ENCODE measurements at places on chromosomes 3 and 15.

DNA sequence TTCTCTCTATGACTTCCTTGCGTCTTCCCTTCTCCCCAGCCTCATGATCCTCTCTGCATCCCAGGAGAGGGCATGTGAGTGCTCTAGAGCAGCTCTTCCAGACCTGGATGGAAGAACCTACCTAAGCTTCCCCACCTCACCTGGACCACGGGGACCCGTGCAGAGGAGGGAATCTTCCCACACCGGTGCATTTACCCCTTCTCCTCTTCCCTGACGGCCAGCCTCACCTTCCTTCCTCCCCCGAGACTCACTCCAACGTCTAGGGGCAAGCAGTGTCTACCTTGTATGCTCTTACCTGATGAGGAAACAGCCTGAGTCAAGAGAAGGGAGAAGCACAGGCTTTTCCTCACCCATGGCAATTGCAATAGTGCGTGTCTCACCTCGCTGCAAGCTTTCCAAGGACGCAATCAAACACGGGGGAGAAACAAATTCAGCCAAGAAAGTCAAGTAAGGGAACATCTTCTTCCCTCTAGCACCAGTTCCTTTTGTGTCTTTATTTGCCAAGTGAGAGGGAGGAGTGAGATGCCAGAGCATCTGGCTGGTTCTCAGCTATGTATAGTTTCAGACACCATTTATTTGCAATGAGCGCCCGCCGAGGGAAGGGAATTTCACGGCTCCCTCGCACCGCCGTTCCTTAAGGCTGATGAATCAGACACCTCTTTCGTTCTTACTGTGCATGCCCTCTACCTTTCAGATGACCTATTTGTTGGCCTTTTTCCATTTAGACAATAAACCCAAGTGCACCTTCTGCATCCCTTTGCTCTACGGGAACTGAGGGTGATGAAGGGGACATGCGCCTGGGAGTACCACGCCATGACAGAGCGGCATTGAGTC lies 1.8 kb upstream of the CCR9 start:
- peak; percentile 79 for ATAC-seq

DNA sequence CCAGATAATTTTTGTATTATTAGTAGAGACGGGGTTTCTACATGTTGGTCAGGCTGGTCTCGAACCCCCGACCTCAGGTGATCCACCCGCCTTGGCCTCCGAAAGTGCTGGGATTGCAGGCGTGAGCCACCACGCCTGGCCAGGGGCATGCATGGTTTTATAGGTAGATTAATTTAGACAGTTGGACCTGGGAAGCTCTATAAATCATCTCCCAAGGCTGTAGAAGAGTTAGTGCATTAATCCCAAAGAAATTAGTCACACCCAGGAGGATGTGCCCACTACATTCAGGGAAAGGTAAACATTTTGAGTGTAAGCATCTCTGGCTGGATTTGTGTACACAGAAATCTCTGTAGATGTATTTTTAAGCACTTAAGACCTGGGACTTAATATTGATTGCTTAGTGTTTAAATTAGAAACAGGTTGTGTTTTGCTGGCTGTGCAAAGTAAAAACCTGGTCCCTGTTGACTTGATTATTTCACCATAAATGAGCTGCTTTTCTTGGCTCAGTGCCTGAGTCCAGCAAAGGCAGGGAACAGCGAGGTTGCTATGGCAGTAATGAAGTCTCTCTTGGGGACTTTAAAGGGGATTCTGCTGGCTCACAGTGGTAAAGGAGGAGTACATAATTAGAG lies 19.2 kb downstream of the EXOSC7 start:
- ATAC-seq = no peak

DNA sequence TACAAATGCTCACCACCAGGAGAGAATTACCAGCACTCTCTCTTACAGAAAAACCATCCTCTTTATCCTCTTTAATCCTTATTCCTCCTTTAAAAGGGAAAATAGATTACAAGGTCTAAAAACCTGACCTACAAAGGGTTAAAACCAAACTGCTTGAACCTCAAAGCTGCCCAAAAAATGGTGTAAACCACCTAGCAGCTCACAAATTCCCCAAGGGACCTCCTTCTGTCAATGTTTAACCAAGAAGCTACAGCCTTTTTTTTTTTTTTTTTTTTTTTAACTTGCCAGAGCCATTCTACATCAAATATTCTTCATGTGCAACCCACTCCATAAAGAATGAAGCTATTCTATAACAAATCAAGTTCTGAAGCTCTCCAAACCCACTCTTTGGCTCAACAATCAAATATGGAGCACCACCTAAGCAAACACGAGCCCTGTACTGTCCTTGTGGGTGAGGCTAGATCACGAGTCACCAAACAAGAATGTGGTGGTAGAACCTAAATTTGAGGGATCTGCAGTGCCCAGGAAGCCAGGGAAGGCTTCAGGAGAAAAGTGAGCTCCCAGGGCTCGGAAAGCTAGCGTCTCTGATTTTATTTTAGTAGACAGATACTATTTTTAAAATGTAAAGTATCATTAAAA lies 20.1 kb downstream of the OSBPL10 start:
- no peak for ATAC-seq

- ATAC-seq = no peak
These were observed 110.4 kb downstream of the IL12A start for GRCh38 chr3:160098926-160099626.

DNA sequence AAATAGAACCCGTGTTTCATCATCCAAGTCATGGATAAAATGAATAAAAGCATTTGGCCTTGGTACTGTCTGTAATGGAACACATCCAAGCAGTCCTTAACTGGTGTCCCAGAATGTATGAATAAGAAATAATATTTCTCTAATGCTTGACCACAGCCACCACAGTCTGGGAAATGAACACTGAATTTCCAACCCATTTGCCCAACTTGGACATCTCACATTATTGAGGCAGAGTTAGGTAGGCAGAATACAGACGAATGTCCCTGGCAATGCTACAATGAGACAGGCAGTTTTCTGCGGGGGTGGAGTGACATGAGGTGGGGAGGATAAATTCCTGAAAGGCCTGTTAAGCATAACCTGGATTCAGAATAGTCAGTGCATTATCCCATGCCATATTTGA lies 245.7 kb downstream of the ZIC1 start:
- ATAC-seq = no peak

- ATAC-seq = peak; percentile 91
These were observed 91.5 kb downstream of the ATG7 start for GRCh38 chr3:11363715-11364114.

DNA sequence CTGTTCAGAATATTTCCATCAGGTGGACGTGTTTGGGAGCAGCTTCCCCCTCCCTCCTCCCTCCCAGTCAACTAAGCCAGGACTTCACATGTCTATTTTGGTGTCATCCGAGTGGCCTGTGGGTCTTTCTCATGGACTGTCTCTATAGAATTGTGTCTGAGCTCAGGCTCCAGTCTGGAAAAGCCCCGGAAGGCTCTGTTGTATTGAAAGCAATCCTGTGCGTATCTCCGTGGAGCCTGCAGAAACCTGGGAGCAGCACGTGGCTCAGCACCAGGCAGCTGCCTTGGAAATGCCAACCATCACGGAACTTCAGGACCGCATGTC lies 25.2 kb downstream of the COLQ start:
- ATAC-seq = no peak

DNA sequence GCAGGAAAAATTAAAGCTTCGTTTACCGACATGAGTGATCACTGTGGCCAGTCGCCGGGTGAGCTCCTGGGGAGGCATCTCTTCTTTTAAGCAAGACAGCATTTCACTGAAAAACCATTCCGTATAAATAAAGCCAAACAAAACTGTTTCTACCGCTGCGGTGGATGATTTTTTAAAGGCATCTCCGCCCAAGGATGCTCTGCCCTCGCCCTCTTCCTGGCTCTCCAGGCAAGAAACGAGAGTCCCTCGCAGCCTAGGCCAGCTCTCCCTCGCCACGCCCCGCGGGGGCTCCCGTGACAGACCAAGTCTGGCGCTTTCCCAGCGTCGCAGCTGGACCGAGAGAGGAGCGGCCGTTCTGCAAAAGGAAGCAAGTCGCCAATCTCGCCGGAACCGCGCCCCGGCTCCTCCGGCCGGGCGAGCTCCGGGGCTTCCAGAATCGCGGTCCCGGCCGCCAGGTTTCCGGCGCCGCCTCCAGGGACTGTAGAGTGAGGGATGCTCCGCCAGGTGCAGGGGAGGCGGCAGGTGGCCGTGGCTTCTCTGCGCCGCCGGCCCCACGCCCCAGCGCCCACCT lies 458 bp downstream of the MCF2L2 start:
- ATAC-seq = peak; percentile 14

- no peak for ATAC-seq
These were observed 34.6 kb upstream of the DUSP7 start for GRCh38 chr3:52090933-52091468.

DNA sequence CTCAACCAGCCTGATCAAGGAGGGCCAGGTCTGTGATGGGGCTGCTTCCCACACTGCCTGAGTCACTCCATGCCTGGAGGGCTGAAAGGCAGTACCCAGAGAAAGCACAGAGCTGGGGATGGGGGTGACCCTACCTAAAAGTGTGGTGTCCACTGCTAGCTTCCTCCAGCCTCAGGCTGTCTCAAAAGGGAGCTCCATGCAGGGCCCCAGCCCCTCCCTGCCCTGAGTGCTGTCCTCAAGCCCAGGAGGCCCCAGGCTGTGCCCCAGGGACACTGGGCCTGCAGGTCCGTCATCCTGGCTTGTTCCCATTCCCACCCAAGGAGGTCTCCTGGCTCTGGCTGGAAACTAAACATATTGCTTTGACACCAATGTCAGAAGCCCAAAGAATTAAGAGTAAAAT lies 56.8 kb downstream of the ZNF445 start:
- ATAC-seq = no peak

GRCh38 chr3:42745776-42746454 lies 27.1 kb downstream of the CCDC13 start:
- ATAC-seq = no peak

DNA sequence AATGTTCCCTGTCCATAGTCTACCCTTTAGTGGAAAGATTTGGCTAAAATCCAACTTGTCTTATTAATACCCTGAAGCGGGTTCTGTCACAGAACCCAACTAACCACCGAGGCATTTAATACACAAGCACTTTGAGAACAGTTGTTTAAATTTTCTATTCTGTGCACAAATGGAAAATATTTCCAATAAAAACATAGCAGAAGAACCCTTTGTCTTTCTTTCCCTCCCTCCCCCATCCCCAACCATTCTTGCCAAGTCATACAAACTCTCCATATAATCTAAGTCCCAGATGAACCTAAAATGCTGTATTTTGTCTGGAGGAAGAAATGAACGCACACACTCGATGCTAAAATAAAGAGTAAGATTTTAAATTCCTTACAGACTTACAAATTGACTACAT lies 126.9 kb upstream of the STRIT1 start:
- ATAC-seq = no peak

- ATAC-seq = no peak
These were observed 176.8 kb downstream of the GHSR start for GRCh38 chr3:172271386-172271976.

GRCh38 chr3:87121856-87122255 lies 105.3 kb upstream of the CHMP2B start:
- no peak for ATAC-seq

DNA sequence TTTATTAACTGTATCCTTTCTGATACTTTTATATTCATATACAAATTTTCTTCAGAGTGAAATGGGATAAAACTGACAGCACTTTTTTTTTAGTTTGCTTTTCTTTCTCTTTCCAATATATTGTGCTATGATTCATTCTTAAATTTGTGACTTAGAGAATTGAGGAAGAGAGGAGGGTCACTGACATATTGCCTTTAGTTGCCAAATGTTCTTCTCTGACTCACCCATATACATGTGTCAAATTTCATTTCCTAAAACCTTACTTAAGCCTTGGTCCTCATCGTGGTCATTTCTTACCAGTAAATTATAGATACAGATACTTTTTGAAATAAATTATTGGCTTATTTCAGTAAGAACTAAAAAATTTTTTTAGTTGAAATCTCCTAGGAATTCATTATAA lies 53.9 kb downstream of the CLASP2 start:
- no peak for ATAC-seq

DNA sequence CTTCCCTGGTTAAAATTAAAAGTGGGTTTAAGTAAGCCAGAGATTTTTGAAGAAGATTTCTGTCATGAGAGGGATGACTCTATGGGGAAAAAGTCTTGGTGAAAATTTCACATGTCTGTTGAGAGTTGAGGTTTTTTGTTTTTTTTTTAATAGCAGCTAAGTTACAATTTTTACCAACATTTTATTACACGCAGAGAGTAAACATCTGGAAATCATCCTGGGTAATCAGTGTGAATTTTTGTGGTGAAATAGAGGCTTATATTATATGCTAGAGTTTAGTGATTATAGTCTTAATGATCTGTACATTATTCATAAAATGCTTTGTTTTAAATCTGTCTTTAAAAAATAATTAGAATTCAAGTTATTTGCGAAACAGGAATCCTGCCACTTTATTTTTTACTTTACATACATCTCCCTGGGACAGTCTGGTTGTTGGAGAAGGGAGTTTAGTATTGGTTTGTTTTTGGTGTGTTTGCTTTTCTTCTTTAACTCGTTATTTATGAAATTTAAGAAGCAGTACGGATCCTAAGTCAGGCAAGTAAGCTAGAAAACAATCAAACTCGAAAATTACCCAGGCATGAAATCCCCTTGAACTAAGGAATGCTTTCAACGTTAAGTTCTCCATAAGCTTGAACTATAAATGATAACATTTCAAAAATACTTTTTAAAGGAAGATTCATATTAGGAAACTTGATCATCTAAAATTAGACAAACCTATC lies 143.4 kb upstream of the TSC22D2 start:
- ATAC-seq = no peak

- peak; percentile 67 for ATAC-seq
These were observed 42.0 kb downstream of the BFSP2 start for GRCh38 chr3:133441867-133442270.

- ATAC-seq = no peak
These were observed 89.6 kb upstream of the RAP2B start for GRCh38 chr3:153072382-153072781.

GRCh38 chr3:32137870-32138269 lies 31.4 kb downstream of the GPD1L start:
- no peak for ATAC-seq

- no peak for ATAC-seq
These were observed 1.5 kb downstream of the NLGN1 start for GRCh38 chr3:173399044-173399443.

All from activated T-helper 17 cell treated with anti-CD3 and anti-CD28 coated beads, Interleukin-2, amount 50 U/mL, for 72 hours (primary cell).